Stimulated activated CD4-positive, alpha-beta T cell treated with anti-CD3 and anti-CD28 coated beads, Interleukin-15, amount 100 ng/mL, for 48 hours (primary cell): ENCODE measurements at places on chromosomes 3 and 15.

DNA sequence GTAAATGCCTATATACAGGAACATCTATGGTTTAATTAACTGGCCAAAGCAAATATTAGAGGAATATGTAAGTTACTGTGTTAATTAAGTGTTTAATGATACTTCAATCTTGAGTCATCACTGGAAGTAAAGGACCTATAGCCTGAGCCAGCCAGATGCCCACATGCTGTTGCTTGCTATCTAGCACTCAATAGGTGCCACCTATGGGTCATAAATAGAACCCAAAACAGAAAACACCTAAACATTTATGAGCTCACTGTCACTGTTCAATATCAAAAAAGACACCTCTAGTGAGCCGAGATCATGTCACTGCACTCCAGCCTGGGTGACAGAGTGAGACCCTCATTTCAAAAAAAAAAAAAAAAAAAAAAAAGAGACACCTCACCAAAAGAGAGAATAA lies 48.4 kb upstream of the IP6K2 start:
- no peak for DNase-seq

DNA sequence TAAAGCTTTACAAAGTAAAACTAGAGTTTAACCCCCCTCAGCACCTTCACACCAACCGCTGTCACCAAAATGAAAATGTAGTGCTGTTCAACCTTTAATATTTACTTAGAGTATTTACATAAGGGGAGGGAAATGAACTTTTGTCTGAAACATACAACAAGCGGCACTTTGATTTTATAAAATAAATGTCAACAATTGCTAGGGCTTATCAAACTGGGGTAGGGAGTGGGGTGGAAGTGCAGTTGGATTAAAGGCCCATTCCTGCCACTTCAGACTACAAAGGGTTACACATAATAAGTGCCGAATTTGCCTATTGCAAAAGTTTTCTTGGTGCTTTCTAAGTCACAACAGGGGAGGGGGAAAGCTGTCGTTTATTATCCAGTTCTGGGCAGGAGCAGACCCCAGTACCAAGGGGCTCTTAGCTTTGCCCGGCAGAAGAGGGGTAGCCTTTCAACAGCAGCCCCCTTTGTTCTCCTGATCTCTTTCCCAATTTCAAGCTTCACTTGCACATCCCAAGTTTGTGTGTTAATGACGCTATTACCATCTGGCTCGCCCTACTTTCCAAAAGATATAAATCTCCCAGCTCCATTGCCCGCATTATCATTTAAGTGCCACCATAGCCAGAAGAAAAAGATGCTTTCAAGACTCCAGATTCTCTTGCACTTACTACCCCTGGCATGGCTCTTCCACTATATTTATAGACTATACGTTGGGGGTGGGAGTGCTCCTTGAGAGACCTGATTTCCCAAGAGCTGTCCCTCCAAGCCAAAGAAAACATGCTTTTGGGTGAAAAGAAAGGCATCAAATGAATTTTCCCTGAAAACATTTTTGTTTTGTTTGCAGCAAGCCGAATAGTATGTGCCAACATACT lies 17.0 kb downstream of the SOX2 start:
- DNase-seq, result no peak

GRCh38 chr3:151863611-151864010 lies 9.8 kb upstream of the SUCNR1 start:
- no peak for DNase-seq

- no peak for DNase-seq
Observed at GRCh38 chr3:9703736-9704346, at the start of gene CPNE9. Gene CPNE9, plus strand, starts transcription at chr3:9703833. Its CDS starts 164 bp downstream, at chr3:9703997.

- no peak for DNase-seq
Observed at GRCh38 chr3:105800320-105800719, 68.5 kb downstream of the CBLB start.

- no peak for DNase-seq
Observed at GRCh38 chr3:117499189-117499870, 789.8 kb downstream of the TUSC7 start.

GRCh38 chr3:13508496-13508895 lies 28.4 kb downstream of the HDAC11 start:
- DNase-seq, result no peak

DNA sequence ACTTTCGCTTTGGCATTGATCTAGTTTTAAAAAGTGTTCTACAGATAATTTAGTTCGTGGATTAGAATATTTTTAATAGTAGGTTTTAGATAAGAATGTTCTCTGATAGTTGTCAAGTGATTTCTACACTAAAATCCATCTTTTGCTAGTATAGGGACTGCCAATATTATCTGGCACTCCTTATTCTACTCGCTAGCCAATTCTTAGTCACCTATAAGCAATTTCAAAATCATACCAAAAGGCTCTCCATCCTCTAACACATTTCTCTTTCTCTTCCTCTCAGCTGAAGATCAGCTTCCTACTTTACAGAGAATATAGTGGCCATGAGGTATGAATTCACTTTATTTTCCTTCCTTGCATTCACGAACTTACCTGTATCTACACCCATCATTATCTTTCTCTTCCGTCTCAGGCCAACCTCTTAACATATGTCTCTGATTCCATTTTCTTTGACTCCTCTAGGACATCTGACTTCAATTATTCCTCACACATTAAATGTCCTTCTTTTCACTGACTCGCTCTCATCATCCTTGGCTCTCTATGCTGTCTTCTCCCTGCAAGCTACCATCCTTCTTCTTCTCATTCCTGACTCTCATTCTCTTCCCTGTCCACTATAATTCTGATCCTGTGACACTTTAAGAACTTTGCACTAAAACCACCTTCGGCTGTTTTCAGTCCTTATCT lies 35.5 kb downstream of the C3orf80 start:
- DNase-seq, result no peak

GRCh38 chr3:32180141-32180784 lies 58.2 kb upstream of the CMTM8 start:
- no peak for DNase-seq

DNA sequence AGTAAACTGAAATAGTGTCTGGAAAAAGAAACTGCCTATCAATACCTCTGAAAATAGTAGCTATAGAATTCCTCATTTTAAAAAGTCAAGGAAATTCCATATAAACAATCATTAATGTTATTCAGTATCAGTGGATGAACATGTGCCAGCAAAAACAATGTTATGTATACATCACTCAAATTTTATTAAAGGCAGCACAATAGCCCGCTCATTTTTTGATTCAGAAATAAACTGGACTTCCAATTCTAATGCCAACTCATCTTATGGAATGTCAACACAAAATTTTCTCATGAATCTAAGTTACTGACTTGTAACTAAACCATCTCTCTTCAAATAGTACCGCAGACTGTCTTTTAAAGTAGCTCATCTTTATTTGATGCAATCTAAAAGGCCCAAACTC lies 19.0 kb downstream of the THBS1 start:
- no peak for DNase-seq

DNA sequence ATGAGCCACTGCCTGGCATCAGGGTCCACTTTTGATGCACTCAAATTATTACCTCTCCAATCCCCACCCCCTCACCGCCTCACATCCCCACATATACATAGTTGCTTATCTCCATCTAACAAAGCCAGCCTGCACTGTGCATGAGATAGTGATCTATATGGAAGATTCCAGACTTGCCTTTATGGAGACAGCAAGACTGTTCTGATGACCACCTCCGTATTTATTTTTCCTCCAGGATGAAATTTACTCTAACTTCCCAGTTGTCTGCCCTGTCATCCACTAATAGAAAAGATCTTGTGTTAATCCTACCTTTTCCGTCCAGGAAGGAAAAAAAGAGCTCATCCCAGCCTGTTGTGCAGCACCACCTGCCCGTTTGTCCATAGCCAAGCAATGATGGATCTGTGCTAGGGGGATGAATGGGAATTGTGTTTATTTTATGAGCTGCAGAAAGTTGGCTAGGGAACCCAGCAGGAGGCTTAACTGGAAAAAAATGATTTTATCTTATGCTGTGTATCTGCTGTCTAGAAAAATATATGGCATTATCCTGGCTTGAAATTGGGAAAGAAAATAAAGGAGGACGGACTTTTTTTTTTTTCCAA lies 114.5 kb downstream of the CD47 start:
- DNase-seq, result no peak

GRCh38 chr15:65528461-65529060 lies 1.7 kb upstream of the HACD3 start:
- no peak for DNase-seq

- no peak for DNase-seq
Observed at GRCh38 chr3:141373232-141373631, 4.9 kb downstream of the ZBTB38 start.

GRCh38 chr15:73747847-73748590 lies 5.1 kb downstream of the INSYN1 start:
- DNase-seq, result no peak

DNA sequence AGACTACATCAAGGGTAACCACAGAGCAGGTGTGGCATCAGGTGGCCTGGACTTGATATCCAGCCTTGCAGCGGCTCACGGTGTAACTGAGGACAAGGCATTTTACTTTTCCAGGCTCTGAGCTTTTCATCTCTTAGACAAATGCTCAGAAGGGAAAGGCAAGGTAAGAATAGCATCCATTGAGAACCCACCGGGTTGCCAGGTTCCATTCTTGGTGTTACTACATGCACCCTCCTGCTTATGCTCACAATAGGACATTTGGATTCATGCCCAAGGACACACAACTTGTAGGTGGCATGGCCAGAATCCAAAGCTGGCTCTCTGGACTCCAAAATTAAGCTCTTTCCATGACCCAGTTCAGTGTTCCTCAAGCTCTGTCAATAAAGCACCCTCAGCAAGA lies 85.5 kb downstream of the CCNL1 start:
- DNase-seq, result no peak

DNA sequence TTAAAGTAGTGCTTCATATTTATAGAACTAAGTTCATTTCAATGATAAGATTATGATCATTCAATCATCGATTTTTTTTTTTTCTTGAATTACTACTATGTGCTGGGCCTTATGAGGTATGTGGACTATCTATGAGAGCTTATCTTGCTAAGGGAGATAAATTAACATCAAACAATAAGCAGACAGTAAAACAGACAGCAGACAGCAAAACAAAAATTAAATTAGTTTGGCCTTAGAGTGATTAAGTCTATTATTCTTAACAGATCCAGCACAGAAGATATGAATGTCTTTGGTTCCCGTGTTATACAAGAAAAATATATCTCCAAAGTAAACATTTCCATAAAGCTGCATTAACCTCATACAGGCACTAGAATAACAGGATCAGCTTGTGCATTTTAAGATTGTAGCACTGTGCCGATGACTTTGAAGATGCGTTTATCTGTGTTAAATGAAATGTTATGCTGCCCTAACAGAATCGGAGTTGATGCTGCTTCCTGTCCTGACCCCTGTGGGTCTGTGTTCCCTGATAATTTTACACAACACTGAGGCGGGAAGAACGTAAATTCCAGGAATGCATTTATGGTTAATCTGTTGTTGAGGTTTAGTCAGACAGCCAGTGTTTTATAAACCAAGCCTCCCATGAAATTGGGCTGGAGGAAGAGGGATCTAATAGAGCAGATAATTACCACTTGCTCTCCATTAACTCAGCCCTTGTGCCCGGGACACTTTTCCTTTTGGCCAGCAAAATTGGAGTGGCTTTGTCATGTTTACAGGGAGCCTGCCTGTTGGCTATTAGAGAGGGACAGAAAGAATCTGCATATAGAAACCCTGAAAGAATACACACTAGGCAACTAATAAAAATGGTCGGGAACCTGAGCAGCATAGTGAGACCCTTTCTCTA lies 80.8 kb downstream of the GHSR start:
- no peak for DNase-seq

DNA sequence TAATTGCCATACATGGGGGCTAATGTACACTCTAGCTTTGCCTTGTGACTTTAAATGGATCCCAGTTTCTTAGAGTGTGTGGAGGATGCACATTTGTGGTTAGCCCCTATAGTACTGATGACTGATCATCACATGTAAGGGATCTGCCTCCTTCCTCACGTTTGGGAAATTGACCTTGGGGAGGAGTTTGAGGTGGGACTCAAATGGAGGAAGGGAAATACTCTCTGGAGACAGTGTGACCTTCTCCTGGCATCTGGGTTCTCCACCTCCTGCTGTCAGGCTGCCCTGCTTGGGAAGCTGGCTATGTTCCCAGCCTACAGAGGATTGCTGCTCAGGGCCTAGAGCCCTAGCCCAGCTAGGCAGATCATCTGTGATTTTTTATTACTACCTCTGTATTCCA lies 48.7 kb downstream of the PPM1L start:
- DNase-seq, result no peak

- DNase-seq, result no peak
Observed at GRCh38 chr15:91529534-91529933, 324.0 kb upstream of the SLCO3A1 start.
